ENCODE measurements at places on chromosomes 1 and 21.

DNA sequence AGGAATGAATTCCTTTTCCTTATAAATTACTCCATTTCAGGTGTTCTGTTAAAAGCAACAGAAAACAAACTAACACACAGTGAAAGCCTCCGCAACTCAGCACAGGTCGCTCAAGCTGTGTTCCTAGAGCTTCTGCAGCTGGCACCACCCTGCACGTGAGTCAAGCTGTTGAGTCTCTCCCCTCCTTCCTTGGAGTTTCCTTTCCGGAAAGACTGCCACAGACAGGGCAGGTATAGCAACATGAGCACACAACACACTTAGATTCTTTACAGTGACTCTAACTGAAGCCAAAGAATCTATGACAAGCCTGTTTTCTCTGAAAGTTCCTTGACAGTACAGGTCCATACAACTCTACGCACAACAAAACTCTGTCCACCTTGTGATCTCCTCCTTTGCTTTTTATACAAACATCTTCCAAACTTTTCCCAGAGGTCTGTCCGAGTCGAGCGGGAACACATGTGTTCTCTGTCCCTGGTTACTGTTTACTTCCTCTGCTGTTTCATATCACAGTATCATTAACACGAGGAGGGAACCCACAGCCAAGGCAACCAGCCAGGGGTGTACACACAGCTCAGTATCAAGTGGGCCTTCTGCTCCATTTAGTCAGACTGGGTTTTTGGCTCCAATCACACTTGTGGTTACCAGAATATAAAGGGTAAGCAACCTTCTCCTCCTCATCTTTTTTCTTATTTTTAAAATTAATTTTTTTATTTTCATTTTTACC lies 38.7 kb upstream of the DESI2 start:
- DNase-seq = no peak

DNA sequence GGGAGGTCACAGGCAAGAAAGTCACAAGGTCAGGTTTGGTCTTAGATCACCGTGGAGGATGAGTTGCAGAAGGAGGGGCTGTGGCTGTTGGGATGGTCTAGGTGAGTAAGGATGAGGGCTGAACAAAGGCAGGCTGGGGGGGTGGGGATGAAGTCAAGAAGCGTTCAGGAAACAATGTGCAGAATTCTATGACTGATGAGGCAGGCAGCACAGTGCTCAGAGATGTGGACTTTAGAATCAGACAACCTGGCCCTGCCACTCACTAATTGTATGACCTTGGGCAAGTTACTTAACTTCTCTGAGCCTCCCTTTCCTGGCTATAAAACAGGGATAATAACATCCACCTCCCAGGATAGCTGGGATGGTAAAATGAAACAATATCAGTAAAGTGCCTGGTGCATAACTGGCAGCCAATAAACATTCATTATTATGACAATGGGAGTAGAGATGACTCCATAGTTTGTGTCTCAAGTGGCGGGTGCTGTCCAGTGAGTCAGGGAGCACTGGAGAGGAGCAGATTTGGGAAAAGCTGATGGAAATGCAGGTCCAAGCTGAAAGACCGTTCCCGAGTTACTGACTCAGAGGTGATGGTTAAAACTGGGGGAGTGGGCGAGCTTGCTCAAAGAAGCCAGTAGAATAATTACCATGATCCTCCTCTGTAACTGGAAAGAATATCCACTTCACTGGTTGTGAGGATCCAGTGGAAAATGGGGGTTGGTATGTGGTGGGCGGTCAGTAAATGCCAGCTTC lies 2.1 kb downstream of the TIE1 start:
- no peak for DNase-seq

GRCh38 chr1:193406901-193407300 lies 220.5 kb upstream of the B3GALT2 start:
- peak; percentile 73 for DNase-seq

DNA sequence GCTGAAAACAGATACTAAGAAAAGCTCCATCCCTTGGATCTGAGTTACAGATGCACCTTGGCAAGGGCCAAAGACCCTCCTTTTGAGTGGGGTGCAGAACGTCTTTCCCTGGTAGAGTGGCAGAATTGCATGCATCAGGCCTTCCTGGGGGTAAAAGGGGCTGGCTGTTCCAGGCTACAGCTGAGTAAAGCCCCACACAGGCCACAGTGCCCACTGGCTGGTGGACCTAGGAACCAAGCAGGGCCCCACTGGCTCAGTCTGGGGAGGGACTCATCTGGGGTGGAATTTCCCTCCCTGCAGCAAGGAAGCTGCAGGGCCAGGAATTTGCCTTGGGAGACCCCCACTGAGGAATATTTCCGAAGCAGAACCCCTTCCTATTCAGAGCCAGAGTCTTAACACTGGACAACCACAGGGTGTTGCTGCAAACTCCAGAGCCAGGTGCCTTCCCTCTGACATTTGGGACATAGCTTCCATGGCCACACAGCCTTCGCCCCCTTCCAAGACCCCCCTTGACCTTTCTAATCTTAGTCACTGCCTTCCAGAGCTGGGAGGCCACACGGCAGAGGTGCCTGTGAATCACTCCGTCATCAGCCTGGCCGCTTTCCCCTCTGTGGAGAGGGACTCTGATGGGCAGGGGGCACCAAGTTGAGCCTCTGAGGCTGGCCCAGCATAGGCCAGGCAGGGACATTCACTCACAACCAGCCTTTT lies 52.5 kb downstream of the LACTBL1 start:
- no peak for DNase-seq

DNA sequence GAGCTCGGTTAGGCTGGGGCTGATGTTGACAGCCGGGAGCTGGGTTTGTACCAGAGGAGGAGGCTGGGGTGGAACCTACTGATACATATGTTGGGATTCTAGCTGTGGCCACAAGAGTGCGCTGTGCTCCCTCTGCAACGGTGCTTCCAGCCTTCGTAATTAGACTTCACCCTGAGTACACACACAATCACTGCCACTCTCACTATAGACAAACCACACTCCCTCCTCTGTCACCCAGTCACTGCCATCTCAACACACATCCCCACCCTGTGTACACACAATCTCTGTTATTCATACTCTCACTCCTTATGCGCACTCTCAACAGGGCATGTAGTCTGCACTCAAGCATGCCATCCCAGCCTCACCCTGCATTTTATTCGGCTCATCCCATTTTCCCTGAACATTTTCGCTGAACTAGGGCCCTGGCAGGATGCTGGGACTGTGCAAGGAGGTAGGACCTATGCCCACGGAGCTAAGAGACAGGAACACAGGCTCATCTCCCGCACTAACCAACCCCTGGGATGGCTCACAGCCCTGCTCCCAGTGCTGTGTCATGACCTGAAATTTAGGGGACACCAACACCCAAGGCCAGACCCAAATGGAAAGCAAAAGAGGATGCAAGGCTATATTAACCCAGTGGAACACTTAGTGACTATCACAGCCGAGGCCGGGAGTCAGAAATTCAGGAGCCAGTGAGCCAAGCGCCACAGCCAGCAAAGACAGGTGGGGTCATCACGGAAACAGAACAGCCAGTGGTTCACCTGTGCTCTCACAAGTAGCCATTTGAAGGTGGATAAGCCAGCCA lies 5.7 kb downstream of the GJB3 start:
- peak; percentile 70 for DNase-seq

DNA sequence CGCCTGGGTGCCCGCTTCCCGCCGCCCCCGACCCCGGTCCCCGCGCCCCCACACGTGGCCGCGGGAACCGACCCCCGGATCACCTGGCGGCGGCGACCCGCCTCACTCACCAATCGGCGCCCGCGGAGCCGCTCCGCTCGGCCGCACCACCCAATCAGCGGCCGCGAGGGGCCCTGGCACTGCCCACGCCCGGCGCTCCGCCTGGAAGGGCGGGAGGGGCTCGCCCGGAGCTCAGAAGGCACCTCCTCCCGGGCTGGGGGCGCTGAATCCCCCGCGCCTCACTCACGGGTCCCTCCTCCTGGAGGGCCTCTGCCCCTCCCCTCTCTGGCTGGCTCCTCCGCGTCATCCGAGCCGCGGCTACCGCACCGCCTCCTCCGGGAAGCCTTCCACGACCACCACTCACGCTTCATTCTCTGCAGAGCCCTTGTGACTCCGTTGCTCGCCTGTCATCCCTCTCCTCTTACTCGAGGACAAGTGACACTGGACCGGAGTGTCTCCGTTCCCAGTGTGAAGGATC lies 374 bp downstream of the SH2D5 start:
- peak; percentile 68 for DNase-seq

DNA sequence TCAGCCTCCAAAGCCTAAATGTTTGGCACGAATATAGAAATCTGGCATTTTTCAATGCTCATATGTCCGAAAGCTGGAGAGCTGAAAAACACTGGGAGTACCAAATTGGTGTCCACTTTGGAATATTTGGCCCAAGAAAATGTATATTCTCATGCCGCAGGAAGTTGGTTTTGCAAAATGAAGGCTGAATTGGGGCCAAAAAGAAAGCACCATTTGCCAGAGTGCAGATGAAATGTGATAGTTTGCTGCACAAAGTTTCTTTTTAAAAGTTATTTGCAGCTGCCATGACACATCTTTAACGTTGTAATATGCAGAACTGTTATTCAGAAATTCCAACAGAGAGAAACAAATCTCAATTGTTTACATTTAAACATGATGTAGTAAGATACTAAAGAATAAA lies 124.2 kb upstream of the LYPLAL1 start:
- no peak for DNase-seq

GRCh38 chr21:34029743-34030528 lies 43.4 kb upstream of the MRPS6 start:
- peak; percentile 53 for DNase-seq

DNA sequence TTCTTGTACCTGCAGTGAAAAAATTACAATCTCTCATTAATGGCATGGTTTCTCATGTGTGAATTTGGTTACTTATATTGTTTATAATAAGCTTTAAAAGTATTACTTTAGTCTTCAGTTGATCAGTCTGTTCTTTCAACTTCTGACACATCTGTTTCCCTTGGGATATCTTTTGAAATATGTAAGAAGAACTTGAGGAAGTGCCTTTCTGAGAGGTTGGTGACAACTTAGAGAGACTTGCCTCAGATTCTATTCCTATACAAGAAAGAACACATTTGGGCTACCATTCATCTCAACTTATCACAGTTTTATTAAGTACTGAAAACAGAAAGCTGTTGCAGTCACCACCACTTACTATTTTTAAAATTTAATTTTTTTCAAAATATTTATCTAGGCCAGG lies 8.1 kb downstream of the AKNAD1 start:
- DNase-seq = no peak

DNA sequence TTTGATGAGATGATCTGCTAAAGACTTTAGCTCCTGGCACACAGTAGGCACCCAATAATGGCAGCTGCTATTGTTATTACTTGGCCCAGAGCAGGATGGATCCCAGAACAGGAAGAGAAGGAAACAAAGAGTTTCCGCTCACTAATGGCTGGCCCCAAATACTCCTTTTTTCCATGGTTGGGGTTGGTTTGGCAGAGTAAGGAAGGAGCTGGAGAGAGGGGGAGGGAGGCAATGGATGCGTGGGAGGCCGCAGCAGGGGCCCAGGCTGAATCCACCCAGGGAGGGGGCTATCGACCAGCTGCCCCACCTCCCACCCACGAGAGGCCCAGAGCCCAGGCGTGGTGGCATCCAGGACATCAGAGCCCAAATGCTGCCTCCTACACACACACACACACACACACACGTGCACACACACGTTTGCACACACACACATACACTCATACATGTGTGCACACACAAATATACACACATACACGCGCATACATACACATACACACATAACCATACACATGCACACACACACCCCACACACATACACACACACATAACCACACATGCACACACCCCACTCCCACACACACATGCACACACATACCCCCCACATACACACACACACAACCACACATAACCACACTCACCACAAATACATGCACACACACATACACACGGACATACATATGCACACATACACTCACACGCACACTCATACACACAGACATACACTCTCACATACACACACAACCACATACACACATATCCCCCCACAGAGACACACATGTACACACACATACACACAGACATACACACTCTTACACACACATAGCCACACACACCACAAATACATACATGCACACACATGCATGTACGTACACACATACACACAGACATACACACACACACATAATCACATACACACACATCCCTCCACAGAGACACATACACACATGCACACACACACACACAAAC lies 25.2 kb downstream of the C1QB start:
- DNase-seq = no peak

GRCh38 chr1:78004719-78005447 lies at the start of gene DNAJB4:
TSS of gene DNAJB4 (plus strand) at chr1:78004939. CDS start at chr1:78005111, 172 bp downstream.
- peak; percentile 91 for DNase-seq

All from suppressor macrophage (primary cell).